OCI-LY7 (cell line): ENCODE measurements at places on chromosomes 5 and 9. TPM values are rescaled to one million over a fixed set of nuclear protein-coding genes. Genes with fewer than 3 reads are reported as not detected.

Gene RMRP
- 4,033 and 12,624 TPM in 2 replicates for total RNA-seq

Gene IL17B
- not detected in 2 replicates for total RNA-seq

Gene TNFSF8
- total RNA-seq: 50.3 and 53.1 TPM in 2 replicates

Gene ADAM19
- total RNA-seq: 78.3 and 103 TPM in 2 replicates

Gene LRRTM2
- not detected in 2 replicates for total RNA-seq

Gene PIK3R1
- total RNA-seq: 43.4 and 45.6 TPM in 2 replicates

Gene EFNA5
- total RNA-seq: 3.1 and 3.6 TPM in 2 replicates

Gene CCDC69
- total RNA-seq: 118 and 119 TPM in 2 replicates

Gene CCDC171
- 18.2 and 26.2 TPM in 2 replicates for total RNA-seq

Gene DRD1
- total RNA-seq: not detected in 2 replicates

Gene CMYA5
- 0.13 and 0.21 TPM in 2 replicates for total RNA-seq

Gene ZMAT2
- total RNA-seq: 41.6 and 44.9 TPM in 2 replicates

Gene MYMK
- not detected in 2 replicates for total RNA-seq

Gene SLC36A2
- total RNA-seq: not detected in 2 replicates

DNA sequence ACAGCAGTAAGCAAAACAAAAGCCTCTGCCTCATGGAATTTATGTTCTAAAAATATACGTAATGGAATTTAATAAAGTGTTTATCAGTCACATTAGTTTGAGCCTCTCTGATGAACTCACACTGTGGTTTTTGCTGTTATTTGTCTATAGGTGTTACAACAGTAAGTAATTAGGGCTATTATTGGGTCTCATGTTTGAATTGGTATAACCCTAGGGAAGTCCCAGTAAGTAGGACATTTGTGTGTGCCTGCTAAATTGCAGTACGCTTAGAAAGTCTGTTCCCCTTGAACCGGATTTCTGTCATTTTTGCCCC, 197.6 kb downstream of the NR3C1 start:
- DNase-seq: no peak

- no peak for DNase-seq
Measured at GRCh38 chr5:121702682-121703081, 149.0 kb upstream of the FTMT start.

DNA sequence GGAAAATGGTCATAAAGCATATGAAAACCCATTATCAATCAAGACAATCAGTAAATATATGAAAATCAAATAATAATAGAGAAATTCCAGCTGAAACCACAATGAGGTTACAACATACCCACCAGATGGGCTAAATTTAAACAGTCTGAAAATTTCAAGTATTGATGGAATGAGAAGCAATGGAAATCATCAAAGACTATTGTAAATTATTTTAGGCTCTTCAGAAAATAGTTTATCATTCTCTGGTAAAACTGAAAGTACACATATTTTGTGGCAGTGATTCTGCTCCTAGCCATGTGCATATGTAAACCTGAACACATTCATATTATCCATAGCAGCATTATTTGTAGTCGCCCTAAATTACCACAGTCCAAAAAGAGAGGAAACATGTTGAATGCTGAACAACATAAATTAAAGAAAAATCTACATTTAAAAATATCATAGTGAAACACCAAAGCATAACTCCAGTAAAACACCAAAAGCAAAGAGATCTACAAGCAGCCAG, 215.3 kb downstream of the PRELID2 start:
- DNase-seq: no peak

DNA sequence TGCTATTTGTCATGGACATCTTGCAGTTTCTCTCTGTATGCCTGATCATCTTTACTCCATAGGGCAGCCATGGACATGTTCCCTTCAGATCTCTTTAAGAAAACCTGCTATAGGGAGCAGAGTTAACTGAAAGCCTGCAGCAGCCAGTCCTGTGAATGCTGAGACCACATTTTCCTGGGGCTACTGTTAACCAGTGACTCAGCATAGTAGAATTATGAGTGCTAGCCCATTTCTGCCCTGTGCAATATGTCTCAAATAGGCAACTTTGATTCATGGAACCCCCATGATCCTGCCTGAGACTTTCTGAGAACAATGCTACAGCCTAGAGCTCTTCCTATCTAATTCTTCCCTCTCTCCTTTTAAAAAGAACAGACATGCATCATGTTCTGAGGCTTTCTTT, 624.2 kb downstream of the CHSY3 start:
- DNase-seq: no peak

- no peak for DNase-seq
Measured at GRCh38 chr9:87864915-87865314, 17.8 kb upstream of the SPATA31E1 start.

DNA sequence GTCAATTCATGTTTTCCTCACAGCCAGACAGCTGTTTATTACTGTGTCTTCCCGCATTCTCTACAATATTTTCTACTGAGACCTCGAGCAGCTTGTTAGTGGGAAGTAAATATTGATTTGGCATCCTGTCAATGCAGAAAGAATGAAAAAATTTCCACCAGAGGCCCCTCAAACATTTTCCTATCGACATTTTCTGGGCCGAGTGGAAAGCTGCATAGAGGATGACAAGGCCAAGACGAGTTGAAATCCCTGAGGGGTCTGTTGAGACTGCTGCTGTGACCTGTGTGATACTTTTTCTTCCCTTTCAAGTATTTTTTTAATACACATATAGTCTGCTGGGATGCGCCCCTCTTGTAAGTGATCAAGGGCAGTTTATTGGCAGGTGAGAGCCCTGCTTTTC, 91.4 kb upstream of the SH3GL2 start:
- no peak for DNase-seq

DNA sequence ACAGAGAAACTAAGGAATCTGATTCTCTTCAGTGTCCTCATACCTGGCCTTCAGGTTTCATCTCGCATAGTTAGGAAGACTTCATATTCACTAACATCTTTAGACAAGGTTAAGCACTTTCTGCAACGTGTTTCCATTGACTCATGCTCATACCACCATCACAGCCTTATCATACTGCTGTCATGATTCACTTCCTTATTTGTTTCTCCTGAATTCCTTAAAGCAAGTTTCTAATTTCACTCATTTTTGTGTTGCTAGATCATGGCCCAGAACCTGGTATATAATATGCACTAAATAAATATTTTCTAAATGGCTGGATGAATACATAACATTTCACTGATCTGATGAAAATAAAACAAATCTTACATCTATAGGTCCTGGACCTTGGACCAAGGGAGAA, 472.9 kb downstream of the PRELID2 start:
- DNase-seq: no peak

- no peak for DNase-seq
Measured at GRCh38 chr5:146402949-146403348, 44.2 kb upstream of the TCERG1 start.

DNA sequence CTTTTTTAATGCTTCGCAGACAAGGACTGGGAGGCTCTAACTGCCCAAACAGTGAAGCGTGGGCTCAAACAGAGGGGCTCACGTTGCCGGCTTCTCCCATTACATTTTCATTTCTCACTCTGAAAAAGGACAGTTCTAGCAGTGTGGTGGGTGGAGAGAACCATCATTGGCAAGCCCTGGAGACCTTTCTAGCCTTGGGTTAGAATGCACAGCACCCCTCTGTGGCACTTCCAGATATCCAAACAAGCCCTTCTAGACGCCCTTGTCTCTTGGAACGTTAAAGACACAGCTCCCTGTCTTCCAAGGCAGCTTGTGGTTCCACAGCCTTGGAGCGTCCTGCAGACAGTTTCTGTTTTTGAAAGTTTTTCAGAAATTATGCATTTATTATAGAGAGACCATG, 52.1 kb downstream of the MVB12B start:
- no peak for DNase-seq

DNA sequence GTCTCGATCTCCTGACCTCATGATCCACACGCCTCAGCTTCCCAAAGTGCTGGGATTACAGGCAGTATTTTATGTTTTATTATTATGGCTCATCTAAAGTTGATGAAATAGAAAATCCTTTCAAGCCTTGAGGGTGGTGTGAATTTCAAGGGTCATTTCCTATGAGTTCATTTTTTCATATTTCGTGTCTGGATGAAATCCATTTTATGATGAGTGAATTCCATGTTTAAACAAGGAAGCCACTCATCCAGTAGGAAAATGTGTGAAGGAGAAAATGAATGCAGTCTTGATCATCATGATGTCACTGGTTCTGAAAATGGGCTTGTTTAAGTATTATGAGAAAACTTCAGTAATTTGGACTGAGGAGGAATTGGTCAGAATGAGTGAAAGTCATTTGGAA, 74.6 kb upstream of the ZSWIM6 start:
- no peak for DNase-seq

DNA sequence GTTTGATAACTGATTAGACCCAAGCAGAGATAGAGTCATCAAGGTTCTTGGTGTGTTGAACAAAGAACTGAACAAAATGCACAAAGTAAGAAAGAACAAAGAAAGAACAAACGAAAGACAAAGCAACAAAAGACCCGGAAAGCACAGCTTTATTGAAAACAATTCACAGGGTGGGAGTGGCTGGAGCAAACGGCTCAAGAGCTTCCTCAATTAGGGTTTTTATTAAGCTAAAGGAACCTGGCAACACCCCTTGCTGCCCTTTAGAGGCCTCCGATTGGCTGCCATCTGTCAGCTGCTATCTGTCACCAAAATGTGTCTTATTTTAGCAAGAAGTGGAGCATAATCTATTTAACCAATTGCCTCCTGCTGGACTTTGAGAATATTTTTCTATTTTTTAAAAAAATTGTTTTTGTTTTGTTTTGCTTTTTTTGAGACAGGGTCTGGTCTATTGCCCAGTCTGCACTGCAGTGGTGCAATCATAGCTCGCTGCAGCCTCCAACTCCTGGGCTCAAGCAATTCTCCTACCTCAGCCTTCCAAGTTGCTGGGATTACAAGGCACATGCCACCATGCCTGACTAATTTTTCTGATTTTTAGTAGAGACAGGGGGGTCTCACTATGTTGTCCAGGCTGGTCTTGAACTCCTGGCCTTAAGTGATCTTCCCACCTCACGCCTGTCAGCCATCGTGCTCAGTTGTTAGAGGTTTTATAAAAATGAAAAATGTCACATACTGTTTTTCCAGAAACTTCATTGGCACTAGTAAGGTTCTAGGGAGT, 7.7 kb upstream of the ABO start:
- no peak for DNase-seq

GRCh38 chr5:42982107-42982622, 58.0 kb downstream of the ANXA2R start:
- DNase-seq: no peak

DNA sequence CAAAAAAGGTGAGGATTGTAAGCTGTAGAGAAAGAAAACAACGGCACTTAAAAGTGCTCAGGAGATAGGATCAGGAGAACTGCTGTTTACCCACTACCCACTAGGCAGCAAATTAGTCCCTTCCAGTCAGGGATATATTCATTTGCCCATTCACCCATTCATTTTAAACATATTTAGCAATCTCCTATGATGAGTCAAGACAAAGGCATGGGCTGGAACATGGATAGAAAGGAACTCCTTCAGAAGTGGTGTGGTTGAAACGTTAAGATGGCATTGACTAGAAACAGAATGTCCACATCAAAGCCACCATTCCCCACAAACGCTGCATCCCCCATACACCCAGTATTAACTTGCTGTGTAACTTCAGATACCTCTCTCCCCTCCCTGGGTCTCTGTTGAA, 225.7 kb downstream of the ASTN2 start:
- no peak for DNase-seq

GRCh38 chr9:14209399-14210345, 104.3 kb downstream of the NFIB start:
- no peak for DNase-seq

DNA sequence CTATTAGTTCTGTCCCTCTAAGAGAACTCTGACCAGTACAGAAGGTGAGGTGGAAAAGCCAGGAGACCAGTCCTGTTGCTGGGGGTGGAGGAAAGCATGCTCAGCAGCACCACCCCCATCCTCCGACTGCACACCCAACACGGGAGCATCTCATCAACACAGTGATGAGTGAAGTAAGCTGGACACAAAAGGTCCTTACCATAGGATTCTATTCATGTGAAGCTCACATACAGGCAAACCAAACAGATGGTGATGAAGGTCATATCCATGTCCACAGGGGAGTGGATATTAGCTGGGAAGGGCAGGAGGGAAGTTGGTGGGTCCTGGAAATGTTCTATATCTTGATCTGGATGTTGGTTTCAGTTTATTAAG, 14.8 kb upstream of the MARCHF6 start:
- no peak for DNase-seq

DNA sequence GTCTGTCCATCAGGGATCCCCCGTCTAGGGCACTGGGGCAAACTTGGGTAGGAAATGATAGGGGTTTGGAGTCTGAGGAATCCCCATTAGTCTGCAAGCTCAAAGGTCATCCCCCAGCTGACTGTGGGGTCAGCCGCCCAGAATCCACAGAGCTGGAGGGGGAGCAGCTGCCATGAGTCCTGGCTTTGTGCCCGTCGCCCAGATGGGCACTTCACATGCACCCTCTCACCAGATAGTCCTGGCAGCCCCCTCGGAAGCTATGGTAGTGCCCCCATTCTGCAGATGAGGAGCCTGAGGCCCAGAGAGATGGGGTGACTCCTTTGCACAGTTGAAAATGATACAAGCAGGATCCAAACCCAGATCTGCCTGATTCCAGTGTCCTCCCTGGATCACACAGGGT, 35.7 kb upstream of the RPL26L1 start:
- DNase-seq: no peak

DNA sequence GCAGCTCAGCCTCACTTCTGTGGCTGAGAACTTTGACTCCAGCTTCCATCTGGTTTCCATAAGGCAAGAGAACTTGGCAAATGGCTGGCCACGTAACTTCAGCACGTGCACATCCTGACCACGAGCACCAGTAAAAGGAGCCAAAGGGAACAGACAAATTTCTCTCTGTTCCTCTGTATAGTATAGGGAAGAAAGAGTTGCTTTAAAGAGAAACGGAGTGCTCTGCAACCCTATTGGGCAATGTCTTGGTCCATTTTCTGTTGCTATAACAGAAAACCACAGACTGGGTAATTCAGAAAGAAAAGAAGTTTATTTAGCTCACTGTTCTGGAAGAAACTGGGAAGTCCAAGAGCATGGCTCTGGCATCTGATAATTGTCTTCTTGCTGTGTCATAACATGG, 558.7 kb downstream of the ACTL7B start:
- no peak for DNase-seq

DNA sequence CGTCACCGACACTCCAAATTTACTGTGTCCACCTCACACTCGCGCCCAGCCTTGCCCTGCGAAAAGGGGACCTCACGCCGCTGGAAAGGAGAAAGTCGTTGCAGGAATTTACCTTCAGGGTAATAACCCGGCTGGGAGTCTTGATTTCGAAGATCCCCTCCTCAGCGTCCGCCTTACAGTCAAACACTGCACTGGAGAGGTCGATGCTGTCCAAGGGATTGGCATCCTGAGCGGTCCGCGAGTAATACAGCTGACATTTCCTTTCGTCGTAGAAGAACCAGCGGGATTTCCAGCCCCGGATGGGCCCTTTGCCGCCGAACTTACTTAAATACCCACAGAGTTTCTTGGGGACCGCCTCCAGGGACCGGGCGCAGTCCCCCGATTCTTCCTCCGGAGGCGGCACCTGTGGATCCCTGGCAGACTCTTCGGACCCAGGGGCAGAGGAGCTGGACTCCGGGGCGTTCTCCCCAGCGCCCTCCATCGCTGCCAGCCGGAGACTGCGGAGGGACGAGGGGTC, 330 bp downstream of the TBC1D2 start:
- DNase-seq: no peak

GRCh38 chr5:85920984-85921383, 696.8 kb upstream of the COX7C start:
- no peak for DNase-seq

GRCh38 chr9:115413766-115414382, 295.9 kb upstream of the TNC start:
- no peak for DNase-seq

- peak; percentile 8 for DNase-seq
Measured at GRCh38 chr5:75331095-75332090, 5.6 kb upstream of the HMGCR start.

- no peak for DNase-seq
Measured at GRCh38 chr9:124428751-124429529, 13.7 kb upstream of the PSMB7 start.

- DNase-seq: no peak
Measured at GRCh38 chr5:55495216-55495615, 39.5 kb downstream of the PLPP1 start.
